Stimulated activated CD4-positive, alpha-beta T cell treated with anti-CD3 and anti-CD28 coated beads, Interleukin-15, amount 100 ng/mL, for 48 hours (primary cell): ENCODE measurements at places on chromosomes 6 and 20.
A peak's percentile ranks its signal among the peaks of the same experiment; 100 is the strongest.

DNA sequence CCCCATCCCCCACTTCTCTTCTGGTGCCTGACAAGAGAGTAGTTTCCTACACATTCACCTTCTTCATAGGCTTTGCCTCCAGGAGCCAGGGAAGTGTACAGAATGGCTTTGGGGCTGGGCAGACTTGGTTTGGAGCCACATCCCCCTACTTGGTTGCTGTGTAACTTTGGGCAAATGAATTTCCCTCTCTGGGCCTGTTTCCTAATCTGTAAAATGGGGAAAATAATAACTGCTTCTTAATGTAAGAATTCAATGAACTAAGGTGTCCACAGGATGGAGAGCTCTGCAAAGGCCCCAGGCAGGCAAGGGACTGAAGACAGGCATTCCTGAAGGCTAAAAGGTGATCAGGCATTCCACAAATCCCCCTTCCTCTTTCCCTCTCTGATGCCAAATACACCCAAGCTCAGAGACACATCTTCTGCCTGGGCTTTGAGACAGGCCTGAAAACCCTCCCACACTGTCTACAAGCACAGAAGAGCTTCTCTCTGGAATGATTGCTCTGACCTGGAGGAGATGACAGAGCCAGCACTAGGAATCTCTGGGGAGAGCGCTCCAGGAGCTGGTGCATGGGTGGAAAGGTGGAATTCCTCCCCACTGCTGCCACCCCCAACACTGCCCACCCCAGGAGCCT is 6.9 kb upstream of the C20orf203 start:
- no peak for DNase-seq

GRCh38 chr6:89368999-89369398 is 16.5 kb upstream of the UBE2J1 start:
- no peak for DNase-seq

DNA sequence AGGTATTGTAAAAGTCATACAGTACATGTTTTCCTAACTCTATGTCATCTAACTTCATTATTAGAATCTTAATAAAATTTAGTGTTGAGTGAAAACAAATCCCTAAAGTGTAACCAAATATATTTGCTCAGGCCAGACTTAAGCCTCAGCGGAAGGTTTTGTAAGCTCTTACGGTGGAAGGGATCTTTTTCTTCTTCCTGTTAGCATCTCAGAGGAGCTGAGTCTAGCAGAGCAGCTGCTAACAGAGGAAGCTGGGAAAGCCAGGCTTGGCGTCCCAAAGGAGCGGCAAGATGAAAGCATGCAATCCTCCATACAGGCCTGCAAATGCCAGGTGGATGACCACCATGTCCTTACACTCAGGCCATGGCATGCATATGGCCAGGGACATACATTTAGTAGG is 72.4 kb downstream of the ADTRP start:
- no peak for DNase-seq

DNA sequence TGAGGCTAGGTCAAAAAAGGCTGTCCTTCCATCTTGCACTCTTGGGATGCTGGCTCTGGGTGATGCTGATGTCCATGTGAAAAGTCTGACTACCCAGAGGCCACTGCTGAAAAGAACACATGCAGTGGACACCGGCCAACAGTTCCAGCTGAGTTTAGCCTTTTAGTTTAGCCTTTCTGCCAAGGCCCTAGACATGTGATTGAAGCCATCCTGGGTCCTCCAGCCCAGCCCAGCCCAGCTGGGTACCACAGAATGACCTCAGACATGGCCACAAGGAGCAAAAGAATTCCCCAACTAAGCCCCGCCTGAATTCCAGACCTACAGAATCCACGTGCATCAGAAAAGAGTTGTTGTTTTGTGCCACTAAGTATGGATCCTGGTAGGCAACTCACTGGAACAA is 17.4 kb downstream of the PIGT start:
- DNase-seq: no peak

- no peak for DNase-seq
These were observed 151.1 kb downstream of the UBE3D start for GRCh38 chr6:82914511-82914910.

DNA sequence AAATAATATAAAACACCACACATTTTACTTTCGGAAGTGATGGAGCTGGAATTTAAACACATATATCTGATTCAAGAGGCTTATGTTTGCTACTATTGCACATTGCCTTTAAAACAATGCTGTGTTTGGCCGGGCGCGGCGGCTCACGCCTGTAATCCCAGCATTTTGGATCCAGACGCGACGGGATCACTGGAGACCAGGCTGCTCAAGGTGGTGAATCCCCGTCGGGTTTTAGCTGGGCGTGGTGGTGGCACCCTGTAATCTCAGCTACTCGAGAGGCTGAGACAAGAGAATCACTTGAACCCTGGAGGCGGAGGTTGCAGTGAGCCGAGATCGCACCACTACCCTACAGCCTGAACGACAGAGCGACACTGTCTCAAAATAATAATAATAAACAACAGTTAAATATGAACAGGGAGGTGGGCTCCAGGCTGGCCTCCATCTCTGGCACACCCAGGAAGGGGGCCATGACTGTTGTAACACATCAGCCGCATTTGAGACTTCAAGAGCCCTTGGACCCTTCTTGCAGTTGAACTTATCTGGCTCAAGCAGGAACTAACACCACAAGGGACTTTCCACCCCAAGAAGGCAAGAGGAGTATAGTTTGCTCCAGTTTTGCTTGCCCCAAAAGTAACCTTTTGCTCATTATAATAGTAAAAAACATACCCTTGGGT is 127.1 kb upstream of the ZNF184 start:
- no peak for DNase-seq

- DNase-seq: no peak
These were observed 62.3 kb downstream of the SYCP2 start for GRCh38 chr20:59871096-59871495.

- DNase-seq: no peak
These were observed 234.5 kb upstream of the PRDM1 start for GRCh38 chr6:105851606-105852005.

DNA sequence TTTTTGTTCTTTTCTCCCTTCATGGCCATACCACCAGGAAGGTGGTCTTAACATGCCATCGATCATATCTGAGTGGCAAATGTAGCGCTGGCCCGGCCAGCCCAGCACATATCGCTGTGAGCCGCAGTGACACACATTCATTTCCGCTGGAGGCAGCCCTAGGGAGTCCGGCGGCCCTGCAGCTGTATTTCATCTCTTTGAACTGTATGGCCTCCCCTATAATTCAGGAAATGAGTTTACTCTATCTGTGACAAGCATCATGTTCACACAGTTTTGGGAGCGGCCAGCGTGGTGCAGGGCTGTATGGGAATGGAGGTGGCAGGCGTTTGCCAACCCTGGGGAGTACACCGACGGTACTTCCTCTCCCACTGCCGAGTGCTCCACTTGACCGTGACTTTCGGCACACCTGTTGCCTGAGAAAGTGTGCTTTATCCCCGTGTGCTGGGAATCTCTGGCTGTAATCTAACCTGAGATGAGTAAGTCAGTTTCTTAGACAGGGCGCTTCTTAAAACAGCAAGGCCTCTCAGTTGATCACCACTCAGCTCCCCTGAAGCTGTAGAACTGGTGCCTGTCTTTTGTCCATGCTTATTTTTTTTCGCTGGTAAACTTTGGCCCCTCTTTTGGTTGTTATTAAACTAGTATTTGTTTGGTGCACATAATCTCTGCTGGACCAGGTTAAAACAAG is 257.1 kb upstream of the TAB2 start:
- DNase-seq: peak; percentile 42

- DNase-seq: no peak
These were observed 102.5 kb upstream of the BEND6 start for GRCh38 chr6:56852260-56853010.

GRCh38 chr6:140846503-140847261 is 1286.0 kb upstream of the GJE1 start:
- no peak for DNase-seq

DNA sequence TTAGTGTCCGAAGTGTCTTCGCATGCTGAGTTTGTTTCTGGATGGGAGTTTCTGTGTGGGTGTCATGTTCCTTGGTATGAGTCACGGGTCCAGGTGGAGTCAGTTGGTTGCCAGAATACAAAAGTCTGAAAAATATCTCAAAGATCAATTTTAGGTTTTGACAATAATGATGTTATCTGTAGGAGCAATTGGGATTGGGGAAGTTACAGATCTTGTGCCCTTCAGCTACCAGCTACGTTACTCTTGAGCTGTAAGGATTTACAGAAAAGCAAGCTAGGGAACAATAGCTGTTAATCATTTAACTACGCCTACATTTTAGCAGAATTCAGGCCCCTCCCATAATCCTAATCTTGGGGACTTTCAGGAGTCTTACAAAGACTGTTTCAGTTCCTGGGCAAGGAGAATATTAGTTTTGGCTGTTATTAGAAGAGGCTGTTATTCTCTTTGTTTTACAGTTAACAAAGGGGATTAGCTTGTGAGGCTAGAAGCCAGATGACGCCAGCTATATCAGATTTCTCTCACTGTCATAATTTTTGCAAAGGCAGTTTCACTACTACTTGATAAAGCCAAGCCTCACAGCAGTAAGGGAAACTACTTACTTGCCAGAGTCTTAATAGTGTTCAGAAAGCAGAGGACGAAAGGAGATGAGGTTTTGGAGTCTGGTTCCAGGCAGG is 15.4 kb upstream of the SLC22A16 start:
- DNase-seq: no peak

- no peak for DNase-seq
These were observed 11.4 kb downstream of the TEAD3 start for GRCh38 chr6:35485402-35485877.

GRCh38 chr6:44179072-44179536 is 20.5 kb downstream of the CAPN11 start:
- no peak for DNase-seq

DNA sequence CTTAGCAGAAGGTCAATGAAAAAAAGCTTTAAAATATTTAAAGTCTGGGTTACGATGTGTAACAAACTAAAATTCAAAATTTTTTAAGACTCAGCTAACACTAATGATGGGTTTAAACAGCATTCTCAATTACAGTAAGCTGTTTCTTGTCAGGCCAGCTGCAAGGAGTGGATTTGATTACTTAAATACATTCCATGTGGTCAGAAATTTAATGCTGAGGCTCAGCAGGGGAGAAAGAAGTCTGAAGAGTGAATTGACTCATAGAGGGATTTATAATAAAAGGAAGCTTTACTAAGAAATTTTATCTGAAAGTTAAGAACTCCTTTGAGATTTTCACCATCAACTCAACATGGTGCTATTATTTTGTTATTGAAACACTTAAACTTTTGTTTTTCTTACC is 398.6 kb downstream of the KHDRBS2 start:
- no peak for DNase-seq

DNA sequence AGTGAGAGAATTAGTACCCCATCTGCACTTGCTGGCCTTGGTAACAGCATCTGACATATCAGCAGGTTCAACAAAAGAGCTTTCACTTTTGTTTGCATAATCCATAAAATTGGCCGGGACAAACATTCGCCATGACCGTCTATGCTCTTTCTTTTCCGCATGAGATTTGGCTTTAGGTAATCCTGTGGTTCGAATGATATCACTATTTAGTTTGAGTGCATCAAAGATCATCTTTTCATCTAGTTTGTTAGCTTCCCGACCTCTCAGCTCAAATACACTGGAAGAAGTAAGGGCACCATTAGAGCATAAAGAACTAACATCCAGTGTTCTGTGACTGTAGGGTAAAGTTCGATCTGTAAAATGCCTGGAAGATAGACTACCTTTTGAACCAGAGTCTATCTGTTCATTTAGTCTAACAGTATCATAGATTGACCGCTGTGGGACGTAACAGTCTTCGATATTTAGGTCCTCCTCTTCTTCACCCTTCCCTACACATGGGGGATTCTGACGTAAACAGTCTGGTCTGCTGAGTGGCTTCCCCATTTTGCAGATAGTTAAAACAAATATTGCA is 101.6 kb downstream of the DST start:
- DNase-seq: no peak

DNA sequence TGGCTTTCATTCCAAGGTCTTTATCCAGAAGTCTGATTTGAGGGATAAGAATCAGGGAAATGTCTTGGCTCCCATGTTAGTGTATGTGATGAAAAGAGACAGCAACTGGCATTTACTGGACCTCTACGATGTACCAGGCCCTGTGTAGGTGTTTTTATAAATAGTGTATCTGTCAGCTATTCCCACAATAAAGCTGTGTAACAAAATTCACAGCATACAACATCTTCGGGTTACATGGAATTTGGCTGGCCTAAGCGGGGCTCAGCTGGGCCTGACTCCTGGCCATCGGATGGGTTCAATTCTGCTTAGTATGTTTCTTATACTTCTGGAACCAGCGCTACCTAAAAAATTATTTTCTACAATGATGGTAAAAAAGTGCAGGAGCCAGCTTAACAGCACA is 128.2 kb downstream of the SNX5 start:
- no peak for DNase-seq

DNA sequence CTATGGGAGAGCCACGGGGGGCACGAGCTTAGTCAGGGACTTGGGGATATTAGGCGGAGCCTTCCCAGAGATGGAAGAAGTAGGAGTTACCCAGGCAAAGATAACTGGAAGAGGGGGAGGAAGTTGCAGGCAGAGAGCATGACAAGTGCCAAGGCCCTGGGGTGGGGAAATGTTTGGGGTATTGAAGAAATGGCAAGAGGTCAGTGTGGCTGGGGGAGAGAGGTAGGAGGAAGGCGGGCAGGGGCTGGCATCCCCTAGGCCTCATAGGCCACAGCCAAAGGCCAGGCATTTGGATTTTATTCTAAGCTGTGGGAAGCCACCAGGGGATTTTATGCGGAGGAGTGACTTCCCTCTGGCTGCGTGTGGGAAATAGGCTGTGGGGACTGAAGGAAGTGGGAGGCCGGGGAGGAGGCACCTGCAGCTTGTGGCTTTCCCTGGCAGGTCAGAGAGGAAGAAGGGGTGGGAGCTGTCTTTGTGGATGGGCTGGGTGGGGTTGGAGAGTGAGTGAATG is 22.7 kb downstream of the SNAI1 start:
- DNase-seq: no peak

DNA sequence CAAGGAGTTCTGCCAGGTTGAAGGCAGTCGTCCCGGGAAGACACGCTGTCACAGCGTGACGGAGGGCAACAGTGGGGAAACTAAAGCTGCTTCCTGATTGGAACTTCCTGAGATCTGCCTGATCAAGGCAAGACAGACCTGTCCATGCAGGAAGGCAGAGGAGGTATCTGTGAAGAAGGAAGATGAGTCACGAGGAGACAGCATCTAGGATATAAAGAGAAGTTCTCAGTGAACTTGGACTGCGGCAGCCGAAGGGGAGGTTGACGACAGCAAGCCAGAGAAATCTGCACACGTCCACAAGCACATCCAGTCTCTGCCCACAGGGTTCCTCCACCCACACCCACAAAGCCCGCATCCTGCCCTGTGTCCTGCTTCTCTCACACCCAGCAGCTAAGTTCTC is 38.6 kb downstream of the PREP start:
- DNase-seq: no peak
